ENCODE measurements at places on chromosomes 4 and X.

- H3K27me3 ChIP-seq, result no peaks in the 10 kb centered on the region
- no peak overlapping the region for H3K4me3 ChIP-seq
- ATAC-seq, result no peak
These were observed 74.7 kb upstream of the GPM6B start for GRCh38 chrX:13891377-13892140.

- H3K27ac ChIP-seq, result no peak overlapping the region
- H3K4me3 ChIP-seq, result no peak overlapping the region
- no peaks in the 10 kb centered on the region for H3K4me1 ChIP-seq
These were observed 124.2 kb upstream of the MBNL3 start for GRCh38 chrX:132612821-132613564.

- no peaks in the 10 kb centered on the region for H3K27me3 ChIP-seq
- H3K27ac ChIP-seq, result no peak overlapping the region
- ATAC-seq, result no peak
These were observed 26.4 kb downstream of the MTMR1 start for GRCh38 chrX:150719621-150720020.

GRCh38 chr4:123327846-123328429 is 68.7 kb upstream of the SPRY1 start:
- no peaks in the 10 kb centered on the region for H3K27me3 ChIP-seq
- H3K27ac ChIP-seq, result no peak overlapping the region
- no peaks in the 10 kb centered on the region for H3K36me3 ChIP-seq

DNA sequence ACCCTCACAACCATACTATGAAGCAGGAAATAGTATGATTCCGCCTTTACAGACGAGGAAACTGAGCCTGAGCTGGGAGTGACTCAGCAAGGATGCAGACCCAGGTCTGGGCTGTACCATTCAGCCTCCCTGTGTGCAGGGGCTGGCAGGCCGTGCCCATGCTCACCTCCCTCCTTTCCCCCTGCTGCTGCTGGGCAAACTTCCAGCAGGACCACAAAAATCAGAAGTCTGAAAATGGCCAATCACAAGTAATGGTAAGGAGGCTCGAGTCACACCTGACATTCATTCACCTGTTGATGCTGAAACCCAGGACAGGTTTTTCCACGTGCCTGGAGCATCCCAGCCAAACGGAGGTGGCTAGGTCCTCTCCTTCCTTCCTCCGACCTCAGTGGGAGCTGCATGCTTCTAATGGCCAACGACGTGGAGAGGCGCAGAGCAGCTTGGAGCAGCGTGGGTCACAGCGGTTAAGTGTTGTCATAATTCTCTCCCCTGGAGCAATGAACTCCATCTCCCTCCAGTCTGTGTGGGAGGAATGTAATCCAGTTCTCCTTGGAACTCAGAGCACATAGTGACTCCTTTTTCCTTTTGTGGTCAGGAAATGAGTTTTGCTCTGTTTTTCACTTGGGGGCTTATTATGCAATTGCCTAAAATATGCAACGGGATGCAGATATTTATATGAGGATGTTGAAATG is 371.7 kb downstream of the BCOR start:
- no peak overlapping the region for H3K27ac ChIP-seq
- H3K27me3 ChIP-seq, result no peaks in the 10 kb centered on the region
- no peaks in the 10 kb centered on the region for H3K36me3 ChIP-seq
- peaks cover 39% of the 10 kb centered on the region for H3K4me1 ChIP-seq
- H3K4me3 ChIP-seq, result no peak overlapping the region
- peak; percentile 38 for ATAC-seq

DNA sequence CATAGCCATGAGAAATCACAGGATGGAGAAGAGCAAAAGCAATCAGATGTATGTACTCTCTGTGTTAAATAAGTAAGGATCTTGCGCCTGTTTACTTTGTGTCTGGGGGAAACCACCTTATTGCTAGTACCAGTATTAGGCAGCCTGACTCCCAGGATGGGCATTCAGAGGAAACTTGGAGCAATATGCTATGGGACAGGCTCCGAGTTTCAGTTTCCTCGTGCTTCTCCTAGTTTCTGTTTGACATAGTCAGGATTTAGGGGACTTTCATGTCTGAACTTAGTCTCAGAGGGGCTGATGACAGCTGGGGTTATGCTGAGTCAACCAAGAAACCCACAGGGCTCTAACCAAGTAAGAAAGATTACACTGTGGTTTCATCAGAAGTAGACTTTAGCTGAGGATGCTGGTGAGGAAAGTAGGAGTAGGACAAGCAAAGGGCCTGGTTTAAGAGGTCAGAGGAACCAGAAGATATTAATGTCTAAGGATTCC is 13.5 kb downstream of the NSUN7 start:
- H3K27ac ChIP-seq, result no peak overlapping the region
- peaks cover 4% of the 10 kb centered on the region for H3K36me3 ChIP-seq

DNA sequence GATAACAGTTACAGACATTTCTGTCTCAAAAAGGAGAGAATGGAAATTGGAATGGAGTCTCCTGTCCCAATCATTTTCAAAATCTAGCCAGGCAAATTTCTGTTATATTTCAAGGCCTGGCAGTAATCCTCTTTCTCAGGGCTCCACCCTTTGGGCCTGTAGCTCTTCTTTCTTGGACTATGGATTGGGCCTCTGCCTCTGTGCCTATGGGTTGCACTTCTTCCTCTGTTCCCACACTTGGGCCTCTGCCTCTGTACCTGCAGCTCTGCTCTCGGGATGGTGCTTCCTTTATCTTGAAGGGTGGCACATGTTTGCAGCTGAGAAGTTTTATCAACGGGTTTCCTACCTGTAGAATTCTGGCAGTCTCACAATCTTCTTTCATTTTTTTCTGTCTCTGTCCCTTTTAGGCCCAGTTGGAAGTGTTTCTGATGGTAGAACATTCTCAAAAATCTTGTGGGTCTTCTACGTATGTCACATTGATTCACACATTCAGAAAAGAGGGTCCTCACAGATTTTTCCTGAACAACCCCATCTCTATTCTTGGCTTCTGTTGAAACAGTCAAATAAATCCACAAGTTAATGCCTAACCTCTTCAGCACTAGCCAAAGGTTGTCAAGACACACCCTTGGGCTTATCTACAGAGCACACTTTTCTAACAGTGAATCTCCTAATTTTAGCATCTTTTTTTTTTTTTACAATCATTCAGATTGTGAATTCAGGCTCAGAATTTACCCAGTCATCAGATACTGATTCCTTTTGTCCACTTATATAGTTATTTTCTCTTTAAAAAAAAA is 719.0 kb downstream of the RPA4 start:
- H3K4me1 ChIP-seq, result no peaks in the 10 kb centered on the region
- ATAC-seq, result no peak
- no peak overlapping the region for H3K4me3 ChIP-seq

Data from gastroesophageal sphincter (tissue), 4 donors.